ENCODE measurements at places on chromosomes 3 and 15.

DNA sequence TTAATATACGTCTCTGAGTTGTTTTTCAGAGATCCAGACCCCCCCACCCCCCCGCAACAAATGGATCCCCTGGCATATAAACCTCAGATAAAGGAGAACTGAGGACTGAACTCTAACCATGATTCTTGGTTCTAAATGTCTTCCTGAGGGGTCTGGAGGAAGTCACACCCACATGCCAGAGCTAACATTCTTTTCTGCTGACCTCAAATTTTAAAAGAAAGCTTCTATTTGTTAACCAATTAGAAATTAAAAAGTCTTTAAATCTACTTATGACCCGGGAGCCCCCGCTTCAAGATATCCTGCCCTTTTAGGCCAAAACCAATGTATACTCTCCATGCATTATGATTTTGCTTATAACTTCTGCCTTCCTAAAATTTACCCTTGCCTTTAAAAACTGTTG is 188.3 kb downstream of the ECT2 start:
- DNase-seq: no peak

- no peak for DNase-seq
Observed at GRCh38 chr3:23762759-23763477, 42.8 kb upstream of the UBE2E1 start.

- no peak for DNase-seq
Observed at GRCh38 chr15:74804935-74805334, 7.7 kb upstream of the LMAN1L start.

GRCh38 chr15:71508081-71508682 is 302.2 kb upstream of the NR2E3 start:
- DNase-seq: no peak

GRCh38 chr3:18234717-18235335 is 190.3 kb downstream of the SATB1 start:
- no peak for DNase-seq

GRCh38 chr3:18134386-18135059 is 290.6 kb downstream of the SATB1 start:
- DNase-seq: no peak

- peak; percentile 17 for DNase-seq
Observed at GRCh38 chr3:128432301-128432970, 34.3 kb downstream of the DNAJB8 start.

GRCh38 chr3:10992017-10992942 is at the start of gene SLC6A1:
TSS of gene SLC6A1 (plus strand) at chr3:10992748. CDS start at chr3:11017212, 24,464 bp downstream.
- peak; percentile 23 for DNase-seq

GRCh38 chr3:19173945-19174344 is 25.6 kb downstream of the KCNH8 start:
- no peak for DNase-seq

DNA sequence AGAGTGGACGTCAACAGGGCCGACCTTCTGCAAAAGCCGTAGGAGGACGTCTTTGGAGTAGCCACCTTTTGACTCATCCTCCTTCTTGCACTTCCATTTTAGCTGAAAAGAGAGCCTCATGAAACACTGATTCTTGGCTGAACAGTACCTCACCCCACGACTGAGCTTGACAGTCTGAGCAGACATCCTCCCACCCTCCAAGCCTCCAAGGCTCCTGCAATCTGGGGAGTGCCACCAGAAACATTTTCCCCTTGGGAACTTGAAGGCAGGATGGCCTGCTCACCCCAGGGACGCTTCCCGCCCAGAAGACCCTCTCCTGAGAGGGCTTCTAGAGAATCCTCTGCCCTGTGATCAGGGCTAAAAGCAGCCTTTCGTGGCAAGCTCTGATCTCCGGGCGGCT is 5.2 kb downstream of the C15orf62 start:
- no peak for DNase-seq

GRCh38 chr15:77540312-77541060 is 92.2 kb downstream of the LINGO1 start:
- no peak for DNase-seq

GRCh38 chr15:78237146-78237545 is 2.8 kb upstream of the ACSBG1 start:
- DNase-seq: no peak

GRCh38 chr15:64146041-64146440 is 5.5 kb upstream of the SNX22 start:
- DNase-seq: no peak

DNA sequence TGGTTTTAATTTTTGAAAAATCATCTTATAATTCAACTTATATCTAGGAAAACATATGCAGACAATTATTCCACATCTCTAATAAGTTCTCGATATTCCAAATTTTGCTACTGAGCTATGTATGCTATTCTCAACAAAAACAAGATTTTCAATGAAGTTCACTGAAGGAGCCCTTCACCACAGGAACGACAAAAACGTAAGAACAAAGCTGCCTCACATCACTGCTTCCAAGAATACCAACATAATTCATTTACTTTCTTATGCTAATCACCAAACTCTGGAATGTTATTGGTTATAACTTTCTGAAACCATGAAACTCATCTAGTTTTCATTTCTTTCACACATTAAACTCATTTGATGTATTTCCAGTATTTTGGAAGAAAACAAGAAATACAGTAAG is 49.7 kb downstream of the GNB4 start:
- DNase-seq: no peak

DNA sequence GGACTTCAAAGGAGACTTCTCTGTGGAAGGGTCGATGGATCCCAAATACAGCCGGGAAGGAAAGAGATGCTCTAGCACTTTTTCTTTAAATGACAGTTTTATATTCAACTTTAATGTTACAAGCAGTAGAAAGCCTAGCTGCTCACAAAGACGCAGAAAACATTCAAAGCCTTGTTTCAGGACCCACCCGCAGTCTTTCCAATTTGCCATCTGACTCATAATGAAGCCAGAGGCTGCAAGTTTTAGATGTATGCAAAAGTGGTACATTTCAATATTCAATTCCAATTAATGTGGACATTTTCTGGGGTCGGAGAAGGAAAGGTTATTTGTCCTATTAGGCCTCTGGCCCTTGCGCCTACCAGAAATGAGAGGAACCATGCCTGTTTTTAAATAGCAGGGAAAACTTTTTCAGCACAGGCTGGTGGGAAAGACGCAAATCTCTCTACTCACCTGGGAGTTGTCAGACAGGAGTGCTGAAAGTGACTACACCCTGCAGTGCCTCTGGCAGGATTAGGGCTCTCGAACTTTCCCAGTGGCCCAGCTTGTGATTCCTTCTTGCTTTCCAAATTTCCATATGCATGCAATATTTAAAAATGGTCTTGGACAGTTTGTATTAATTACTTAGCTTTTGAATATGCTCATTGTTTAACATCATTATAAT is 117.4 kb upstream of the MBNL1 start:
- no peak for DNase-seq

DNA sequence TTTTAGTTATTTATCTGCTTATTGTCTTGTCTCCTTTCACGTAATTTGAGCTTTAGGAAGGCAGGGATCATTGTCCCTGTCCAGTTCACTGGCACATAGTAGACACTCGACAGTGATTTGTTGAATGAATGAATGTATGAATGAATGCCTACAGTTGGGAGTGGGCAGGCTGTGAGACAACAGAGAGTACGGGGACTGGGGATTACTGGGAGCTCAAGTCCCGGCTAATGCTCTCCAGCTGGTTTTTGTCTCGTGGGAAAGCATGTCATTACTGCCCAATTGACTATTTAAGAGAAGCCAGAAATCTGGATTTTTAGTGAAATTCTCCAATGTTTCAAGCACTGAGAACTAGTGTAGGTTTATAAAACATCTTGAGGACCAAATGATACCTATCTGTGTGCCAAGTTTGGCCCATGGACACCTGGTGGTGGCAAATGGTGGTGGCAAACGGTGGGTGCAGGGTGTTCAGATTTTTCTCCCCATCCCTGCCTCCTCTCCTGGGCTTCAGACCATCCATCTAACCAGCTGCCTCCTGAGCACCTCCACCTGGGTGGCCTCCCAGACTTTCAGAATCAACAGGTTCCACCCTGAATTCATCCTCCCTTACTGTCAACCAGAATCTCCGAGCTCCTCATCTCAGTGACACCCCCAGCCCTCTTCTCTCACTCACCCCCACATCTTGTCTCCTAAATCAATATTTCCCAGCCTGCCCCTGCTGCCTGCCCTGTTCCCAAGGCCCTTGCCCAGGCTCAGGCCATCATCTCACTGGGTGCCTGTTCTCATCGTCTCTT is 36.2 kb upstream of the TRH start:
- DNase-seq: no peak

- DNase-seq: no peak
Observed at GRCh38 chr15:50018491-50018890, 100.5 kb downstream of the ATP8B4 start.

DNA sequence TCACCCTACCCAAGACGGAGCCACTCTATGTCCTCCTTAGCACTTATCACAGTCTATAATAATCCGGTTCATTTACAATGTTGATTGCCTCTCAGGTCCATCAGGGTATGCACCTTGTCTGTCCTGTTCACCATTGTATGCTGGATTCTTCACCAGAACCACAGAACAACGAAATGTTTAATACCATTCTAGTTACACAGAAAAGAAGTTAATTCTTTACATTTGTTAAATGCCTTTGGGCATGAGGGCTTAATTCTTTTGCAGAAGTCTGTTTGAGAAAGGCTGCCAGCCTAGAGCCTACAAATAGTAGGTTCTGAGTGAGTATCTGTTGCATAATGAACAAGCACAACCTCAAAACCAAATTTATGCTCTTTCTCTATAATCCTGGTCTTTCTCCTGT is 22.6 kb downstream of the TTC23 start:
- DNase-seq: no peak

- DNase-seq: no peak
Observed at GRCh38 chr3:188149587-188149986, 4.4 kb upstream of the LPP start.

DNA sequence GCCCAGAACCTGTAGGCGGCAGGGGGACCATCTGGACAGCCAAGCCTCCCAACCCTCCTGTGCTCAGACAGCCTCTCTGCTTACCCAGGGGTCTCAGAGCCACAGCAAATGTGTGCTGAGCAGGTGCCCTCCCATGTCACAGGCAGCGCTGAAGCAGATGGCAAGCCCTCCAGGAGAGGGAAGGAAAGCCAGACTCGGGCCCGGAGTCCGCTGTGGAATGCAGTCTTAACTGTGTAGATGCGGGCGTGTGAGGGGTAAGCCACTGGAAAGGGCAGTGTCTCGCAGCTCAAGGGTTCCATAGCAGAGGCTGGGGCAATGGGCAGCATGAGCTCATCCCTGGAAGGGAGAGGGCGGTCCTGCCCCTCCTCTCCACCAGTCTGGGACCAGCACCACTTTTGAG is 45.6 kb downstream of the UMPS start:
- no peak for DNase-seq

DNA sequence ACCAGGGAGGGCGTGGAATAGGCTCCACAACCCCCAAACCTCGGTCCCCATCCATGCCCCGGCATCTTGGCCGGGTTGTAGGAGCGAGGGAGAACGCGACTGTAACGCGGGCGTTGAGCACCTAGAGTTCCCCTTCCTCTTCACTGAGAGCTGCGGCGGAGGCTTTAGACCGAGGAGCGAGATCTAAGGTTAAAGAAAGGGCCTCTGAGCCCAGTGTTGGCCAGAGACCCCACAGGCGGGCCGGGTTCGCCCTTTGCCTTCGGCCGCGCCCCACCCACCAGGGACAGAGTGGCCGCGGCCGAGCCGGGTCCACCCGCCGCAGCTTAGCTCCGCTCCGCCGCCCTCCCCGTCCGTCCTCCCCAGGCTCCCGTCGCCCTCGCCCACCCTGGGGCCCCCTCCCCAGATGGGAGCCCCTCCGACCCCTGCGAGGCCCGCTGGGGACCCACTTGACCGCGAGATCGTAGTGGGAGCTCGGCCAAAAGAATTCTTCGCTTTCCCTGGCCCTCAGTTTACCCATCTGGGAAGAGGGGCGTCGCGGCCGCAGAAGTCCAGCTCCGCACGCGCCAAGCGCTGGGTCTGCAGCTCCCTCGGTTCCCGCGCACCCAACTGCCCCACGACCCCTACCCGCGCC is 425 bp downstream of the ANPEP start:
- DNase-seq: peak; percentile 35

GRCh38 chr3:151371526-151371925 is 13.0 kb downstream of the P2RY12 start:
- DNase-seq: no peak

DNA sequence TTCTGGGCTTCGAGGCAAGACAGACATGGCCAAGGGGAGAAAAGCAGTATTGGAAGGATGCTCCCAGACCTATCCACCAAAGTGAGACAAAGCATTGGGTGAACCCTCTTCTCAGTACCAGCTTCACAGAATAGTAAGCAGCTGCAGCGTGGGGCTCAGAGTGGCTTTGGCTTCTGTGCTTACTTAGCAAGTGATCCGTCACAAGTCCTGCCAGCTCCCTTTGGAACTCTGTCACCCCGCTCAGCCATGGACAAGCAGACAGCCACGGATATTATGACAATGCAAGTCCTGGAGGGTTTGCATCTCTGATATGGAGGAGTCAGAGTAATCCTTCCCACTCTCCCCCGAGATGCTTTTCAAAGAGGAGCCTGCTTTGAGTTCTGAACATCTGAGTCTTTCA is 90.8 kb downstream of the SLCO3A1 start:
- no peak for DNase-seq

DNA sequence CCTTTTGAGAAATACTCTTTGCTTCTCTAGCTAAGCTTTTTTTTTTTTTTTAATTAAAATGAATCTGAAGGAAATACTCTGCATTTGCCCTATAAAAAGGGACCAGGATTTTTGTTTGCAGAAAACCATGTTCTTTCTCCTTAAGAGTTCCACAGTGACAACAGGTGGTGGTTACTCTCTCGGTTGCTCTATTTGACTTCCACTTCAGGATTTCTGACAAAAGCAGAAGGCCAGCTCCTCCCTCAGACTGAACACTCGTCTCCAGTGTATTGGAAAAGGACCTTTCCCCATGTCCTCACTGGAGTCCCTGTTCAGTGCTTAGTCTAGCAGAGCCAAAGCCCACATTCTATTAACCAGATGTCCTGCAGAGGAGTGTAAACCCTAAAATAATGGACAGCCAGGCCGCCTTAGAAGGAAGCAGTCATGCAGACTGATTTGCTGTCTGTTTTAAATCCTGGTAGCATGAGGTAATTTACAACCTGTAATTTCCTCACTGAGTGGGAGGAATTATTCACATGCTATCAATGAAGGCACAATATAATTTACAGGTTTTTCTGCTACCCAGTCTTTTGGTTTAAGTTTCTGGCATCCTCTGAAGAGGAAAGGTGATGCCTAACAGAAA is 599.3 kb downstream of the PYDC2 start:
- DNase-seq: no peak

DNA sequence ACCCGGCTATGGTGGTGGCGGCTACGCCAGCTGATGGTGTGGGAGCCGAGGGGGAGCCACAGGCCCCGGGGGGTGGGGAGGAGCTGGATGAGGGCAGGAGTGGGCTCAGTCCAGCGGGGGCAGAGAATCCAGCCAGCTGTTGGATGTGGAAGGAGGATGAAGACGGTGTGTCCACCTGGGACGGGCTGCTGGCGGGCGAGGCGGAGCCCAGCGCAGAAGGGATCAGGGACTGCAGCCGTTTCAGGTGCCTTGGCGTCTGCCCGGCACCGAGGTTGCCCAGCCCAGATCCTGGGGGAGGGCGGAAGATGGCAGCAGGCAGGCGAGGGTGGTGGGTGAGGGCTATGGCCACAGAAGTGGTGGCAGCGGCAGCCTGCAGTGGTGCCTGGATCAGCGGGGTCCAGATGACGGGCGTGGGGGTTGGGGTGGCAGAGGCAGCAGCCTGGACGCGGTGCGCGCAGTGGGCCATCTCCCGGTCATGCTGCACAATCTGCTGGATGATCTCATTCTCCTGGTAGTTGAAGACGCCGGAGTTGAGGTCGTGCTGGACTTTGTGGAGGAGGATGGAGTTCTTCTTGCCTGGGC is 45.3 kb downstream of the HCN4 start:
- no peak for DNase-seq

GRCh38 chr15:82943176-82943575 is 9.3 kb downstream of the HOMER2 start:
- DNase-seq: no peak
